ENCODE measurements at places on chromosomes 13 and 19. TPM values are rescaled to one million over a fixed set of nuclear protein-coding genes. Genes with fewer than 3 reads are reported as not detected.

The ZNF836 gene
- total RNA-seq, result 8.4 TPM

The LYPD3 gene
- 0.17 TPM for total RNA-seq

The RASAL3 gene
- total RNA-seq, result not detected

GRCh38 chr13:111902726-111903125 is 164.2 kb upstream of the SOX1 start:
- no peak for DNase-seq

- no peak for DNase-seq
Measured at GRCh38 chr13:41452462-41452861, 4.9 kb upstream of the RGCC start.

GRCh38 chr13:49354719-49355118 is 89.1 kb downstream of the CAB39L start:
- DNase-seq, result no peak

- no peak for DNase-seq
Measured at GRCh38 chr13:45398877-45399276, 19.3 kb downstream of the SLC25A30 start.

- DNase-seq, result peak; percentile 40
Measured at GRCh38 chr19:639253-640160, at the start of gene FGF22. TSS of gene FGF22 (plus strand) at chr19:639879. CDS start at chr19:639926, 47 bp downstream.

GRCh38 chr13:95304453-95304852 is 3.2 kb upstream of the ABCC4 start:
- no peak for DNase-seq
